ENCODE measurements at places on chromosomes 4 and X. TPM values are rescaled to one million over a fixed set of nuclear protein-coding genes. Genes with fewer than 3 reads are reported as not detected.
A peak's percentile ranks its signal among the peaks of the same experiment; 100 is the strongest.

Gene F8A1
- total RNA-seq = 19.7 TPM

Gene GPAT3
- total RNA-seq = 5.6 TPM

Gene SRPK3
- not detected for total RNA-seq

Gene DSPP
- total RNA-seq = not detected

Gene HPF1
- total RNA-seq = 27.0 TPM

Gene HSD17B11
- 22.4 TPM for total RNA-seq

Gene TIGD4
- total RNA-seq = 0.21 TPM

Gene UGT2B15
- total RNA-seq = not detected

Gene UGT8
- total RNA-seq = 1.4 TPM

Gene USP26
- total RNA-seq = not detected

DNA sequence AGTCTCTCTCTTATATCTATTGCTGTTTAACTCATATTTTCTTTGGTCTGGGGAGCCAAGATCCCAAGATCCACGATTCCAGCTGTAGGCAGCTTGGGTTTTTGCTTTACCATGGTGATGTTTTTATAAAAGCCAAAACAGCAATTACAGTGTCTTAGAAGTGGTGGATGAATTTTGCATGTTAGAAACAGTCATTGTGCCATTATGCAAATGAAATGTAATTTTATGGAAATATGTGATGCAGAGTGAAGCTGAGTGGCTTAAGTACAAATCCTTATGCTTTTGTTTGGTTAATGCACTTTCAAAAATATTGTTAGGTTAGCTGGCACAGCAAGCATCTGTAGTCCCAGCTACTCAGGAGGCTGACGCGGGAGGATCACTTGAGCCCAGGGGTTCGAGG lies 32.8 kb upstream of the PTTG2 start:
- ATAC-seq = no peak

- no peak for ATAC-seq
Measured at GRCh38 chr4:63580796-63581475, 828.3 kb downstream of the TECRL start.

GRCh38 chrX:152070144-152070543 lies 68.2 kb downstream of the MAGEA10 start:
- no peak for ATAC-seq

- ATAC-seq = no peak
Measured at GRCh38 chr4:74437866-74438265, 7.1 kb upstream of the AREG start.

- no peak for ATAC-seq
Measured at GRCh38 chrX:154419688-154420401, 8.5 kb downstream of the TAFAZZIN start.

DNA sequence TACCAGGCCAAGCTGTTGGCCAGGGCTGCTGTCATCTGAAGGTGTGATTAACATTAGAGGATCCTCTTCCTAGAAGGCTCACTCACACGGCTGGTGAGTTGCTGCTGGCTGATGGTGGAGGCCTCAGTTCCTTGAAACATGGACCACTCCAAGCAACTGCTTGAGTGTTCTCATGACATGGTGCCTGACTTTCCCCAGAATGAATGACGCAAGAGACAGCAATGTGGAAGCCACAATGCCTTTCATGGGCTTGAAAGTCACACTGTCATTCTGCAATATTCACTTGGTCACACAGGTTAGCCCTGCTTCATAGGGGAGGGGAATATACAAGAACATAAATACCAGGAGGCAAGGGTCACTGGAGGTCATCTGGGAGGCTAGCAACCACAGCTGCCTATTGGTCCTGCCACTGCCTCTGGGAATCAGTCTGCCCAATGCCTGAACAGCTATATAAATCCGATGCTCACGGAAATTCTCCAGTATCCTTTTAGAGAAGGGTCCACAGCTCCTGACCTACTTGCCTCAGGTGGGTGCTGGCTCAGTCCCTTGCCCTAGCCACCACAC lies 97.1 kb upstream of the MAML3 start:
- peak; percentile 18 for ATAC-seq

- ATAC-seq = no peak
Measured at GRCh38 chr4:7158991-7159390, 33.3 kb upstream of the SORCS2 start.

DNA sequence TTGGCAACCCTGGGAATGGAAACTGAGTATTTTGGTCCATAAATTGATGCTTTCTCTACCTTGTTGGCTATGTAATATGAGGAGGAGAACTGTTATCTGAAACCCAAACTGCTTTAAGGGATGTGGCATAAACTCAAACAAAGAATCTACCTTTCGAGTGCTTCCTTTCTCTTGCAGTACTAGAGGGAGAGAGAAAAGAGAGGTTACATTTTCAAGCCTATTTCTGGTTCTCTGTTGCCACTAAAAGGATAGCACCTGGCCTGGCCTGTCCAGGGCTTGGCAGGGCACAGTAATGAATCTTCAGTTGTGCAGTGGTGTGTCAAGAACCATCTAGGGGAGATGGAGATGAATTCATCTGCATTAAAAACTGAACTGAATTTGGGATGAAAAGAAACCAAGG lies 308.6 kb downstream of the PTTG2 start:
- ATAC-seq = no peak

- no peak for ATAC-seq
Measured at GRCh38 chr4:151218343-151218742, 58.6 kb upstream of the PRSS48 start.

DNA sequence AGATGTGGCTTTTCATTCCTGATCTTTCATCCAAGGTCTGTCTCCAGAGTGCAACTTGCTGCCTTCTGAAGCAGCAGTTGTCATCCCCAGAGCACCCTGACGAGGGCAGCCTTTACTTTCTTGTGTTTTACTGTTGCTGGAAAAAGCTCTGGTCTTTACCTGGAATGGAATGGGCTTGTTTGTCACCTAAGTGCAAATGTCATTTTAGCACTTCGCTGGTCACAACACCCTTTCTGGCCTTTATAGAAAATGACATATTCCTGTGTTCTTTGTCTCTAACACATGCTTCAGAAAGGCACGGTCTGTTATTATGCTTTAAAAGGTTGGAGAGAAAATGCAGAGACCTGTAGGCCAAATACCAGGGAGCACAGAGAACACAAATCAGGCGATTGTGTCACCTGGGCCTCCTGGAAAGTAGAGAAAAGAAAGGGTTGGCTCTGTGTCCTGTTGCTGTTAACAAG lies 332.7 kb upstream of the IGFBP7 start:
- no peak for ATAC-seq

DNA sequence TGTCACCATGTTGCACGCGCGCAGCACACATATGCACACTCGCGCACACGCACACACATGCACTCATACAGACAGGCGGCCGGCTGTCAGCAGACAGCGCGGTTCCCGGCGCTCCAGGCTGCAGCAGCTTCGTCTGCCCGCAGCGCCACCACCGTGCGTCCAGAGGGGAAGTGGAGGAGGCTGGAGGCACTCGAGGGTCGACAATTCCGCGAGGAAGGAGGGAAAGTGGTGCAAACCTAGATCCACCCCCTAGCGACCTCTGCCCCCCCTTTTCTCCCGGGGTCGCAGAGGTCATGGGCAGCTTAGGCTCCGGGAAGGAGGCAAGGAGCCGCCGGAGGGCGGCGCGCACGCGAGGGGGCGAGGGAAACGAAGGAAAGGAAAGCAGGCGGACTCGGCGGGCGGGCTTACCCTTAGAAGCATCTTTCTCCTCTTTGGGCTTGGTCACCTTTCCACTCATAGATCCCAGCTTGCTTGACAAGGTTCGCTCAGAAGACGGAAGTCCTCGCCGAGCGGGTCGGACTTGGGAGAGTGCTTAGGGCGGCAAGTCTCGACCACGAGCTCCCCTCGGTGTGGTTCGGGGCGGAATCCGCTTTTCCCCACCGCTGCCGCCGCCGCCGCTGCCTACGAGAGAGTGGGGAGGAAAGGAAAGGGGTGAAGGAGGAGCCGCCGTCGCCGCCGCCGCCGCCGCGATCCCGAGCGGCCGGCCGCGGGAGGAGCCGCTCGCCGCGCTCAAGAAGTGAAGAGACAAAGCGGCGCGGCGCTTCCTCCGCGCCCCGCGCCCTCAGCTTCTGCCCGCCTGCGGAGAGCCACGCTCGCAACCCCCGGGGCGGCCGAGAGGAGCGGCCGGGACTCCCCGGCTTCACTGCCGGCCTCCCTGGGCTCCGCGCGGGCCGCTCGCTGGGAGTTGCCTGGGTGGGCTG lies 326.6 kb upstream of the F9 start:
- no peak for ATAC-seq

GRCh38 chr4:106929248-106929647 lies 106.9 kb downstream of the DKK2 start:
- ATAC-seq = no peak

DNA sequence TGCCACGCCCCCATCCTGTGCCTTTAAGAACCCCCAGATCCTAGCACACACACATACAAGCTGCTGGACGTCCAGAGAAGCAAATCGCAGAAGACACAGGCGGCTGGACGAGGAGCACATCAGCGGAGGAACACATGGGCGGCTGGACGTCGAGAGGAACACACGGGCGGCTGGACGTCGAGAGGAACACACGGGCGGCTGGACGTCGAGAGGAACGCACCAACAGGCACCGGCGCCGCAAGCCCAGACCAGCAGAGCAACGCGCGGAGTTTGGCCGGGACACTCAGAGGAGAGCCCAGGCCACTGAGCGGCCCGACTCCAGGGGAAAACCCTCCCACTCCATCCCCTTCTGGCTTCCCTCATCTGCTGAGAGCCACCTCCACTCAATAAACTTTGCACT lies 17.2 kb downstream of the ZCCHC13 start:
- no peak for ATAC-seq

DNA sequence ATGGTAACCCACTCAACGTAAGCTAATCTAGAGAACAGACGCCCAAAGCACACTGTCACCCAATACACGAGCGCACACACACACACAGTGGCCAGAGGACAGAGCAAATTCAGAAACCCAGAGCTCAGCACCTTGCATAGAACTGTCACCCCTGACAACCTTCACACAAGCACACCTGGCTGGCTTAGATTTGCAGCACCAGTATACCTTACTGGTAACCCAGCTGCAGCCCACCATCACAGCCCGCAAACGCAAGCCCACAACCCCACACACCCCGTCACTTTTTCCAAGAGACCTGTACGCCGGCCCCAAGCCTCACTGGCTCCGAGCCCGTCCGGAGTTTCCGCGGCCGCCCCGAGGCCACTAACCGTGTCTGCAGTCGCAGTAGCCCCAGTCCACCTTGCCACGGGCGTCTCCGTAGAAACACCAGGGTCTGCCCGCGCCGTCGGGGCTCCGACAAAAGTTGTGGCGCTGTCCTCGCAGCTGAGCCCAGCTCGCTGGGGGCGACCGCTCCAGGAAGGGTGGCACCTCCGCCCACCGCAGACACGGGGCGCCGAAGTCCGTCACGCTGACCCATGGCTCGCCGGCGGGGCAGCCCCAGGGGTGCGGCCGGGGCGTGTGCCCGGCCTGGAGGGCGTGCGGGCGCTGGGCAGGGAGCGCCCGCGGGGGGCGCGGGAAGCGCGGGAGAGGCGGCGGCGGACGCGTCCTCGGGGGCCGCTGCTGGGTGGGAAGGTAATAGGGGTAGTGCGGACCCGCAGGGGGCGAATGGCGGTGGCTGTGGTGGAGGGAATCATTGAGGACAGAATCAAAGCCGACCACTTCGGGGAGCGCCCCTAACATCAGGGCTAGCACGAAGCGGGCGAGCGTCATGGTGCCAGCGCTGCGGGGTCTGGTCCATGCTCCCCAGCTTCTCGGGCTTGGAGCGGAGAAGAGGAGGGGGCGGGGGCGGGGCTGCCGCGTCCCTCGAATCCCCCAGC lies 664 bp downstream of the PRSS12 start:
- ATAC-seq = peak; percentile 25
